K562 (cell line): ENCODE measurements at places on chromosomes 7 and 10.

DNA sequence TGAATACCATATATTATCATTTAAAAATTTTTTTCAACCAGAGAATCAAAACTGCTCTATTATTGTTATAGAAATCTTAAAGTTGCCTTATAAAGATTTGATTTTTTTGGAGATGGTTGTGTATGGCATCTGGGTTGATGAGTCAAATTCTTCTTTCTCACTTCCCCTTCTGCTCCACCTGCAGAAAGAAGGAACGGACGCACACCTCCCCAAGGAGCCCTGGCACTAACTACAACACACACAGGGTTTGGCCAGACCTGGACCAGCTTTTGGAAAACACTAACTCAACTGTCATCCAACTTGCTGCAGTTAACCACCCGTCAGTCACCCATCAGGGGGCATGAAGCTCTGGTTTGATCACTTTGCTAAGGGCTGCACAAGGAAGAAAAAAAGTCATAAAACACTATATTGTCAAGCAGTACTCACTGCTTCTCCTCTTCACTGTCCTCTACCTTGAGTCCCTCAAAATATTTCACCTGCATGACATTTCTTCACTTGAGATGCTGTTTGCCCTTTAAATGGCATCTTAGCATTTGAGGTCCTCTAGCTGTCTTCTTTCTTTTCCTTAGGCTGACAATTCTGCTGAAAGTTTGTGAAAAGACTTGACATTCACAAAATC lies 266.7 kb upstream of the PHF14 start:
- DNase-seq = no peak

GRCh38 chr7:119935418-119936025 lies 337.5 kb upstream of the KCND2 start:
- no peak for DNase-seq

DNA sequence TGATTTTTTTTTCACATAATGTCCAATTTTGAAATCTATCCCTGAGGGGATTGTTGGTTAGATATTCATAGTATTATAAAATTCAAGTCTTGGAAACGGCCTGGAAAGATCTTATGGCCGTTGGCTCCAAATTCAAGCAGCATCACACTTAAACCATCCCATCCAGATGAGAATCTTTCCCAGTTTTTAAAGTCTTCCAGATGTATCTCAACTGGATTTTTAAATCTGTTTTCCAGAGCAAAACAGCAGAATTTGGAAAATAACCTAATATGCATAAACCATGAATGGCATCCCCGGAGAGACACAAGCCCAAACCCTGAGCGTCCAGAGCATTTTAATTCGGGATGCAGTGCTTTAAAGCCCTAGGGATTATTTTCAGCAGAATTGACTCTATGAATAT lies 208.2 kb upstream of the PRKCQ start:
- DNase-seq = no peak

GRCh38 chr7:157037635-157038034 lies 27.2 kb upstream of the MNX1 start:
- no peak for DNase-seq
